ENCODE measurements at places on chromosomes 16 and 17.

- peak; percentile 65 for DNase-seq
Measured at GRCh38 chr16:68800257-68800875, 43.0 kb upstream of the TANGO6 start.

DNA sequence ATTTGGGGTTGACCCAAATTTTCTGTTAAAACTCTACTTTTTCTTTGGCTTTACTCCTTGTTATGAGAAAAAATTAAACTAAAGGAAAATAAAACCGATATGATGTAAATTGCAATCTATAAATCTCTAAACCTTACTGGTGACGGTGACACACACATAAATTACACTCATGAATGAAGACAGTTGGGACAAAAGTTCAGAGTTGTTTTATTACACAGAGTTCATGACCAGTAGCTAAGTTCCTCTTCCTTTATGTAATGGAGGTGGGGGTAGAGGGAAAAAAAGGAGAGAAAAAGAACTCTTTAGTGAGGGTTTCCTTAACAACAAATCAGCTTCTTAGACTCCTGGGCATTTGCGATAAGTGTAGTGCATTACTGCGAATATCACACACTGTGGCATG is 220.7 kb downstream of the KCNJ2 start:
- peak; percentile 27 for DNase-seq

GRCh38 chr16:81035975-81036750 is 521 bp downstream of the ATMIN start:
- DNase-seq, result peak; percentile 7

GRCh38 chr17:78449983-78450595 is 71.6 kb downstream of the PGS1 start:
- DNase-seq, result no peak

DNA sequence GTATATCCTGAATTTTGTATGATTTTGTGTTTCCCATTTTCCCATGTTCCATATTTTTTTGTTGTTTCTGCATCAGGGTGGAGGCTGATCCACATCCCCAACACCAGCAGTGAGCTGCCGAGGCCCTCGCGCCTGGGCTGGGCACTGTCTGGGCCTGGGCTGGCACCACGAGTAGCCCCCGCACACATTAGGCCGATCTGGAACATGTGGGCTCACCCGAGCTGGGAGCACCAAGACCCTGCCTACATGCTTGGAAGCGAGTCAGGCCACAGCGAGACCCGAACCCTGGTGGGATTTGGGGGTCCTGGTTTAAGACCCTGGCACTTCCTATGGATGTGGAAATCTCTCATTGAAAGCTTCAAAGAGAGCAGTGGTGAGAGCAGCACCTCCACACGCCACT is 8.5 kb downstream of the KCTD5 start:
- no peak for DNase-seq

- DNase-seq, result no peak
Measured at GRCh38 chr16:87196231-87196630, 121.0 kb downstream of the C16orf95 start.

GRCh38 chr16:24114876-24115275 is 141.3 kb upstream of the CACNG3 start:
- DNase-seq, result no peak

GRCh38 chr16:3295783-3296182 is 9.4 kb downstream of the TIGD7 start:
- no peak for DNase-seq

DNA sequence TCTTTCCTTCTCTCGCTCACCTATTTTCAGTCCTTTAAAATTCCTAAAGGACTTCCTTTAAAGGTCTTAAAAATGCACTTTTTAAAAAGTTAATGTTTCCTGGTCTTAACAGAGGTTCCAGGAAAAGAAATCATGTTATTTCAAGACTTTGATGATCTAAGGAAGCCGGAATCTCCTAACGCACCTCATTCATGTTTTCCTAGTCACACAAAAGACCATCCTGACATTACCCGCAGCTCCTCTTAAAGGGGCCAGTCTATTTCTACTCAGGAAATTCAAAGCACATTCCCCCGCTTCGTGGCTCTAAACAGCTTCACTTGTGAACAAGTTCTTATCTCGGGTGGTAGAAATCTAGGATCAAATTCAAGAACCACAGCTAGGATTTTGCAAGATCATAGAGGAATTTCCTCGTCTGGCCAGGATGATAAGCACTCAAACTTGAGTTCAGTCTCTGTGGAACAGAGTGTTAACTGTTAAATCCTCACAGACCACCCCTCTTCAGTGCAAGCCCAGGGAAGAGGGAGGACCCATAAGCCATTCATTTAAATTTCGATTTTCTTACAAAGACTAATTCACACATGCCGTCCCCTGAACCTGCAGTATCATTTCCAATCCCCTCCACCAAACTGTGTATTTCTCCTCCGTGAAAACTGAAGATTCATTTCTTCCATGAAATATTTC is 137.1 kb upstream of the AXIN2 start:
- DNase-seq, result no peak

- DNase-seq, result no peak
Measured at GRCh38 chr17:13387952-13388351, 213.8 kb downstream of the HS3ST3A1 start.

GRCh38 chr17:28725660-28726225 is 290 bp downstream of the TLCD1 start:
- DNase-seq, result peak; percentile 39

DNA sequence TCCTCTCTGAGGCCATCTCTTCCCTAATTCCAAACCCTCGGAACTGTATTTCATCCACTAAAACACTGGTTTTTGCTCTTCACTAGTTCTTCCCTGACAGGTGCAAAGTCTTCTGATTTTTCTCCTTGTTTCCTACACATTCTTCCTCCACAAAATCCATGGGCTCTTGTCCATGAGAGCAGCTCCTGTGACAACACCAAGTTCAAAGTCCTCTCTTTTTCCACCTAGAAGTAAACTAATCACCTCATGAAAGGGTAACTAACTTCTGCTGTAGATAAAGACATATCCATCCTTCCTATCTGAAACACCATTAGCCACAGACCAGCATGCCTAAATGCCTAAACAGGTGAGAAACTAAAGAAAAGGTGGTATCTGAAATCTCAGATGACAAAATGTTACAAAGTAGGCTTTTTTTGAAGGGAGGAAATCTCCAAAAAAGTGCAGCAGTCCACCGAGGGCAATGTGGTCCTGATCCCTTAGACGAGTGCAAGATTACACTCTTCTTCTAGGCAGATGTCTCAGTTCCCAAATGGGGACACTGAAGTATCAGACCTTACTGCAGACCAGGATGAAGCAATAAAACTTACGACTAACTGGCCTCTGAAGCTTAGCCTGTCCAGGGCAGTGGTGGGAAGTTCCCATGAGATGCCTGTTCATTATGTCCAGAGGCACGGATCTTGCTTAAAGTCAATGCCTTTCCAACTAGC is 2.8 kb downstream of the PIP4K2B start:
- peak; percentile 42 for DNase-seq

- no peak for DNase-seq
Measured at GRCh38 chr17:45441526-45442310, 9.0 kb upstream of the ARHGAP27 start.

DNA sequence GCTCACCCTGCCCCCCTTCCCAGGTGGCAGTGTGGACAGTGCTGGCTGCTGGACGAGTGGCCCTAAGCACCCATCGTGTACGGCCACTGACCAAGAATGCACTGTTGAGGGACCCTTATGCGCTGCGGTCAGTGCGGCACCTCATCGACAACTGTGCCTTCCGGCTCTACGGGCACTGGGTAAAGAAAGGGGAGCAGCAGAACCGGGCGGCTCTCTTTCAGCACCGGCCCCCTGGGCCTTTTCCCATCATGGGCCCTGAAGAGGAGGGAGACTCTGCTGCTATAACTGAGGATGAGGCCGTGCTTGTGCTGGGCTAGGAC is 5.1 kb downstream of the CFAP119 start:
- DNase-seq, result no peak

DNA sequence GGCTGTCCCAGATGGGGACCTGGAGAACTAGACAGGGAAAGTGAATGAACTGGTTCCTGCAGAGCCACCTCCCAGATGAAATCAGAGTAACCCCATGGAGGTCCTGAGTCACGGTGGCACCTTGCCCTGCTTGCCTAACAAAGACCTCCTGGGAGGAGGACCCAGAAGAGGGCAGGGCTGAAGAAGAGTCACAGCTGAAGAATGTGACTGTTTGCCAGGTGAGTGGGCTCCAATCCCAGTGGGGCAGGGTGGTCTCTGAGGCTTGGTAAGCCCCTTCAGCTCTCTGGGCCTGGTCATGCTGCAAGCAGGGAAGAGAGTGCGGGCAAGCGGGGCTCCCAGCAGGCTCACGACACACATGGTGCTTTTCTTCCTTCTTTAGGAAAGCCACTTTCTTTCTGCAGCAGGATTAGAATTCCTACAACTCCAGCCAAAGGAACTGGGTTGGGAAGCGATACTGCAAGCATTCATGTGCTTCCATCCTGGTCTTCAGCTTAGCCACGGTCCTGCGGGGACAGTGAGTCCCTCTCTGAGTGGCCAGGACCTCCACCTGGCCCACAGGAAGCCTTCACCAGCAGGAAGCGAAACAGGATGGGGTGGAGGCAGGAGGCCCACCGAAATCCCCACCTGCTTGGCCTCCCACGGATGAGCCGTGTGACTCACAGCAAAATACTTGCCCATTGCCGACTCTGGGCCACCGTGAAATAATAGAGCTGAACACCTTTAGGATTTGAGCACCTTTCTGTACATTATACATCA is 4.3 kb downstream of the C16orf74 start:
- no peak for DNase-seq

DNA sequence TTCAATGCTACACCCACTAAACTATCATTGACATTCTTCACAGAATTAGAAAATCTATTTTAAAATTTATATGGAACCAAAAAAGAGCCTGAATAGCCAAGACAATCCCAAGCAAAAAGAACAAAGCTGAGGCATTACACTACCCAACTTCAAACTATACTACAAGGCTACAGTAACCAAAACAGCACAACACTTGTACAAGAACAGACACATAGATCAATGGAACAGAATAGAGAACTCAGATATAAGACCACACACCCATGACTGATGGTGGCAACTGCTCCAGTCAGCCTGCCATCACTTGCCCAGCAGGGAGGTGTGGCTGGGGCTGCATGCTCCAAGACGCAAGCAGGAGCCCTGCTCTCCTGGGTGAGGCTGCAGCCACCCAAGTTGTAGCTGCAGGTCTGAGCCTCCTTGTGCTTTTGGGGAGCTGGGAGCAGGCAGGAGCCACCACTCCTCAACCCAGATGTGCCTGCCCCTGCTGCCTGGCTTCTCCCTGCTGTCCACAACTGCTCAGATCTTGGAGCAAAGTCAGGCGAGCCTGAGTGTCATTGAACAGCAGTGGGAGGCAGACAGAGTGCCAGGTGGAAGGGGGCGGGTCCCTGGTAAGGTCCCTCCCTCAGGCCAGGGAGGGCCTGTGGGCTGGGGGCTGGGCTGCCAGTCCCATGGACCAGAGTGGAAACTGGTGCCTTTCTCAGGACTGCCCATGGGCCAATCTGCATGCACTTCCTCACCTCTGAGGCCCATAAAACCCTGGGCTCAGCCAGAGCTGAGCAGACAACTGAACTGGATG is 24.7 kb downstream of the SSH2 start:
- DNase-seq, result no peak

DNA sequence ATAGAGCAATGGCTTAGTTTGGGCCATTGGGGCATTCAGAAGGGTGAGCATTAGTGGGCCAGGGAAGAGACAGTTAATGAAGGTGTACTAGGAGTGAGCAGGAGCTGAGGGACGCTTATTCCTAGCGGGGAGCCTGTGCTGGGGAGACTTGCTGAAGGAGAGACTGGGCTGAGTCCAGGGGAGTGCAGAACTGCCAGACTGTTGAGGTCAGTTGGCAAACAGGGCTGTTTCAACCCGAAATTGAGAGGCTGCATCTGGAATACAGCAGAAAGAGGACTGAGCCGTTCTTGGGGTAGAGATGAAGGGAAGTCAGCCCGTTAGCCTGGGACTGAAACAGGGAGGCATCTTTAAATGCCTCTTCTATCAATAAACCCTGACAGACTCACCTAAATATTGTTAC is 33.2 kb downstream of the MAP2K6 start:
- DNase-seq, result no peak

- DNase-seq, result peak; percentile 64
Measured at GRCh38 chr17:70230850-70231640, 61.7 kb downstream of the KCNJ2 start.

- DNase-seq, result no peak
Measured at GRCh38 chr17:2266045-2266864, 37.3 kb downstream of the SMG6 start.

DNA sequence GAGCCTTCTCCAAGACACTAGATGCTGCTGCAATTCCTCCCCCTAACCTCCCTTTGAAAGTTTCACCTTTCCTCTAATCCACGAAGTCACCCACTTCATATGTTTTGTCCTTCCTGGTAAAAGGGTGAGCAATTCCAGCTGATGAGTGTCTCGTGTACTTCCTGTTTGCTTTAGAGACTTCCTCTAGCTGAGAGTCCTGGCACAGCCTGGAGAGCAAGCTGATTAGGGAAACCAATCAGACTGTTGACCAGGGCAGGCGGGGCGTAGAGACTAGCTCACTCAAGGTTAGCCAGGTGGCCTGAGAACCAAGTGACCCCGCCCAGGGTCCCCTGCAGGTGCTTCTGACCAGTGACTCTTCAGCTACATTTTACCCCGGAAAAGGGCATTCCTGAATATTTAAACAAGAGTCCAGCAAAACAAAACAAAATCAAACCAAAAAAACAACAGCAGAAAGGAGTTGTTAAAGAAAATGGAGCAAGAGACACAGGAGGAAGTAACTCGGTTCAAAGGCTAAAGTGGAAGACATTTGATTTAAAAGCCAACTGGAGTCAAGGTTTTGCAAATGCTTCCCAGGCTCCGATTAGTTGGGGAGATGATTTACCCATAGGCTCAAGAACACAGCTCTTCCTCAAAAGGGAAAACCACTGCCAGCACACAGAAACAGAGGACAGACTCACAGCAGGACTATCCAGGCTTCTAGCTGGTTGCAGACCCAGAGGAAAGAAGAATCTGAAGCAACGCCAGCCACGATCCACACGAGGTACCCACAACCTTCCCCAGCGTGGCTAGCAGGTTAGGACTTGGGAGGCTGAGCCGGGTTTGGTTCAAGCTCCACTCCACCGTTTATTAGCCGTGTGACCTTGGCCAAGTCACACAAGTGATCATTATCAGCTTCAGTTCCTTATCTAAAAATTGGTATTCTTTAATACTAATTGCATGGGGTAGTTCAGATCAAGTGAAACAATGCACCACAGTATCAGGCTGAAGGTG is 13.4 kb downstream of the HSPB9 start:
- DNase-seq, result peak; percentile 90

- no peak for DNase-seq
Measured at GRCh38 chr17:82050761-82051641, 610 bp downstream of the RFNG start.

DNA sequence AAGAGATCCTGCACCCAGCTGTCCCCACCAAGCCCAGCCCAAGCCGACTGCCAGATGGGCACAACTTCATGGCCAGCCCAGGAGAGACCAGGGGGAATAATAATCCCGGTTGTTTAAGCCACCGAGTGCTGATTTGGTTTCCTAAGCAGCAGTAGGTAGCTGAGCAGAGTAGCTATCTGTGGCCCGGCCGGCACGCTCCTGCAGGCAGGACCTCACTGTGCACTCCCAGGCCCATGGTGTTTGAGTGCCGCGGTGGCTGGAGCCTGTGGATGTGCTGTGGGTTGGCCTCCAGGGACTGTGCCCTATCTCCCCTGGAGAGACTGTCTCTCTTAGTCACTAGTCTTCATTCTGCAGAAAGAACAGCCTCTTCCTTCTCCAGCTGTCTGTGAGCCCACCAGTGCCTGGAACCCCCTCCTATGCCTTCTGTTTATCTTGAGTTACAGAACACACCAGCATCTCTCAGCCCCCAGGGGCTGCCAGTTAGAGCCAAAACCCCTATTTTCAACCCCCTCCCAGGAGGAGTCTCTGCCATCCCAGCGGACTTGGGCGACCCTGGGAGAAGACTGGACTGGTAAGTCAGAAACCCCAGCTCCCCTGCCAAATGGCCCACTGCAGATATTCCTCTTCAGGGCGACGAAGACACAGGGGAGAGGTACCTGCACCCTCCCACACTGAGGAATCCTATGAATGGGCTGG is 152.0 kb downstream of the SDK2 start:
- no peak for DNase-seq

All from inflammatory macrophage (primary cell).